Suprapubic skin (tissue), 4 donors: ENCODE measurements at places on chromosomes 6 and 20. TPM values are rescaled to one million over a fixed set of nuclear protein-coding genes. Genes with fewer than 3 reads are reported as not detected.

The PAK5 gene
- 0.21 TPM for total RNA-seq

- no peak for DNase-seq
Measured at GRCh38 chr6:74939721-74940620, 265.9 kb downstream of the COL12A1 start.

DNA sequence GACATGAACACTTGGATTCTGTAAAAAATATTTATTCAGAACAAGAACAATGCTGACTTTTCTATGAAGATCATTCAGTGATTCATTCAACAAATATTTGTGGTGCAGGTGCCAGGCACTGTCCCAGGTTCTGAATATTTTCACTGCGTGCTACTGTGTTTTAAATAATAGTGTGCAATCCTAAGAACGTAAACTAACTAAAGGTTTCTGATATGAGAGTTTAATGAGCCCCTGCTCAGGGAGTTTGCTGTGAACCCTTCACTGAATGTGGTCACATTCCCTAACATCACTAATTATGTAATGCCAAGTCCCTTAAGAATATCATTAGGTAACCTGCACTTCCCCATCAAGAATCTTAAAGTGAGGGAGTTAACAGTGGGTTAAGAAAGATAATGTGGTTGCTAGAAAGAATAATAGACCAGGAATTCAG, 1.7 kb upstream of the TMEM170B start:
- DNase-seq: no peak

DNA sequence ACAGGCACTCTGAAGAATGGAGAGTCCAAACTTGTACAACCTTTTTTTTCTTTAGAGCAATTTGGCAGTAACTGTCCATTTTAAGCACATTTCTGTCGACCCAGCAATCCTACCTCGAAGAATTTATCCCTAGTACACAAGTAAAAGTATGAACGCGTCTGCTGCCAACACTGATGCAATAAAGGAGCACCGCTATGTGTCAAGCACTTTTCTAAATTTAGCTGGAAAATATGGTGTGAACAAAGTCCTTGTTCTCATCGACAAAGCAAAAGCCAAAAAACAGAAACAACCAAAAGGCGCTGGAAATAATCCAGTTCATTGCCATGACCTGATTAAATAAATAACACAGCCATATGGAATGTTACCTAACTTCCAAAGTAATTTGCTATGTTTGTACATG, 1.1 kb downstream of the DPM1 start:
- DNase-seq: no peak
